ENCODE measurements at places on chromosomes 13 and 19.

DNA sequence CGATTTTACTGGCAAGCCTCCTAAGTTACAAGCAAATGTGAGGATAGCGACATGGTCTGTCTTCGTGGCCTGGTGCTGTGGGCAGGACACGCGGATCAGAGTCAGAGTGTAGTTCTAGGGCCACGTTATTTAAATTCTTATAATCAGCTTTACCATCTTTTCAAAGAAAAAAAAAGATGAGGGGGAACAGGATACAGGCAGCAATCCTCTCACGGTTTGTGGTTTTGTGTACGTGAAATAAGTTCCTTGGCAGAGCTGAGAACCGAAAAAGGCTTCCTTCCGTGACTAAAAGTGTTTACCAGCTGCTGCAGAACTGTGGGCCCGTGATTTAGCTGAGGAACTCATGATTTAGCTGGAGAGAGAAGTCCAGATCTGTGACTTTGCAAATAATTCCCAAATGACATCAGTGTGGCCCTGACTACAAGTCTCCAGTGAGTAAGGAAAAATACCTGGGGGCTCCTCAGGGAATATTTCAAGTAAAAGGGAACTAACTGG lies 27.2 kb downstream of the RCBTB2 start:
- DNase-seq, result no peak

GRCh38 chr13:36183901-36184300 lies 30.5 kb downstream of the SOHLH2 start:
- no peak for DNase-seq

DNA sequence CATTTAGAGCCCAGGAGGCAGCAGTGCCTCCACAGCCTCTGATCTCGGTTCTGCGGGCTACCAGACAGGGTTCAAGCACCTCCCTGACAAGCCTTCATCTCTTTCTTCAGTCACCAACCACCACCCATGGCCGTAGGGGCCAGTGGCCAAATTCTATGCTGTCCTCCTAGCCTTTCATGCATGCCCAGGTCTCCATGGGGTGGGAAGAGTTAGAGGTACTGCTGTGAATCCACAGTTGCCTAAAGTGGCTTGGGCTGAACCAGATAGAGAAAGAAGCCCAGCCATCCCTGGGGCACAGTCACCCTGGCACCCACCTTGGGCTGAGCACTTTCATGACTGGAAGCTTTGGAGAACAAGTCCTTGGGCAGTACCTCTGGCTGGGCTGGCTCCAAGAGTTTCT lies 97.4 kb downstream of the ZDHHC20 start:
- DNase-seq, result no peak

GRCh38 chr19:50873056-50873455 lies at the start of gene KLK2:
Gene KLK2, plus strand, starts transcription at chr19:50873439. Its CDS starts 35 bp downstream, at chr19:50873474.
- no peak for DNase-seq

DNA sequence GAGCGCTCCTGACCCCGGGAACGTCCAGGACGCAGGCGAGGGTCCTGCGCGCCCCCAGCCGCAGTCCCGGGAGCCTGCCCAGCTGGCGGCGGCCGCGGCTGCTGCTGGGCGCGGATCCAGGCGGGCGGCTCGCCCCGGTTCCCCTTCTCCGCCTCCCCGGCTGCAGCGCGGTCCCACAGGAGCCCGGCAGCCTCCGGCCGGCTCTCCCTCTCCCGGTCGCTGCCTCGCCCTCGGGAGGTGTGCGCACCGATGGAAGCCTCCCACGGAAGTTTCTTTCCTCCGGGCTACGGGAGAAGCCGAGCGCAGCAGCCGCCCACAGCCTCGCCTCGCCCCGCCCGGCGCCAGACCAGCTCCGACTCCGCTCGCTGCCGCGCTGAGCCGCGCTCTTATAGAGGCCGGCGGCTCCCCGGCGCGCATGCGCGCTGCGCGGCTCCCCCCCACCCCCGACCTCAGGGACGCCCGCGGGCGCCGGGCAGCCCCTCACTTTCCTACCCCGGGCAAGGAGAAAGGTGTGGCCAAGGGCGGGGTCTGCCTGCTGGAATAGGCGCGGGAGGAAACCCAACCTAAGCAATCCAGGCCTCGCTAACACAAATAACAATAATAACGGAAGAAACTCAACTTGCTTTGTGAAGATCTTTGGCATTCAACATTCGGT lies at the start of gene SHISA2:
Gene SHISA2, minus strand, starts transcription at position 360 of the 655 bp plus-strand sequence. CDS start 1,041 bp downstream, outside the sequence.
- DNase-seq, result peak; percentile 51

GRCh38 chr19:3671680-3672574 lies 28.3 kb downstream of the PIP5K1C start:
- no peak for DNase-seq

All from SK-MEL-5 (cell line).